ENCODE measurements at places on chromosomes 6 and 20.

DNA sequence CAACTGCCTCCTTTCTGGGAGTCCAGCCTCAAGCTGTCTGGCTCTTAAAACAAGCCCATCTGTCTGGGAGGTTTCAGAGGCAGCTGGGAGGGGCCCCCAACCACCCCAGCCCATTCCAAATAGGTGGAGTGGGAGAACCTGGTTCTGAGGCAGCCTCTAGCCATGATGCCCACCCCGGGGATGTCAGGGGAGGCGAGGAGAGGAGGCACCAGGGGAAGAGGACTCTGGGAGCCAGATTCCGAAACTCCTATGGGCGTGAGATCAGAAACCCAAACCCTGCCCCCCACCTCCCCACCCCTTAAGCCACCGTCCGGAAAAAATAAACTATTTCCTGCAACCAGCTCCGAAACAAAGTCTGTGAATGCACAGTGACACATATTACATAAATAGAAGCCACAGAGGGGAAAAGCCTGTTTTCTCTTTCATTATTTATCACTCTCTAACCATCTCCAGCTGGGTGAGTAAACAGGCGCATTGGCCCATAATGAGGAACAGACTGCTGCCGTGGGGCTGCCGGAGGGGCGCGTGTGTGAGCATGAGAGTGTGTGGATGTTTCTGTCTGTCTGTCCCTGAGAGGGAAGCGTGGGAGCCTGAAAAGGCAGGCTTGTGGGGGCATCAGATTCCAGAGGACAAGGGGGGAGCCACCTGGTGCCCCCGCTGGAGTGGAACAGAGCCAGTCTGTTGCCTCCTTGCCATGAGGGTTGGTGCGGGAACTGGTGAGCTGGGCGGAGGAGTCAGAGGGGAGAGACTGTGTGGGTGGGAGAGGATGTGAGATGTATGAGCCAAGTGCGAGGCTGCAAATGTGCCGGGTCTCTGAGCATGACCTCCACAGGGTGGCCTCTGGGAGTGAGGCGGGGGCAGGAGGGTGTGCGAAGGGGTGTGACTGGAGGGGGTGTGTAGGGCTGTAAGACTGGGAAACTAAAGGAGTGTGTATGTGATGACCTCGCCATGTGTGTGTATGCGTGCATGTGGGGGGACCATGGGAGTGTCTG is 14.3 kb upstream of the FOXP4 start:
- peak; percentile 27 for DNase-seq

- DNase-seq: no peak
Observed at GRCh38 chr6:102520966-102521365, 1127.5 kb downstream of the GRIK2 start.

GRCh38 chr6:38427492-38428210 is 212.1 kb downstream of the BTBD9 start:
- no peak for DNase-seq

DNA sequence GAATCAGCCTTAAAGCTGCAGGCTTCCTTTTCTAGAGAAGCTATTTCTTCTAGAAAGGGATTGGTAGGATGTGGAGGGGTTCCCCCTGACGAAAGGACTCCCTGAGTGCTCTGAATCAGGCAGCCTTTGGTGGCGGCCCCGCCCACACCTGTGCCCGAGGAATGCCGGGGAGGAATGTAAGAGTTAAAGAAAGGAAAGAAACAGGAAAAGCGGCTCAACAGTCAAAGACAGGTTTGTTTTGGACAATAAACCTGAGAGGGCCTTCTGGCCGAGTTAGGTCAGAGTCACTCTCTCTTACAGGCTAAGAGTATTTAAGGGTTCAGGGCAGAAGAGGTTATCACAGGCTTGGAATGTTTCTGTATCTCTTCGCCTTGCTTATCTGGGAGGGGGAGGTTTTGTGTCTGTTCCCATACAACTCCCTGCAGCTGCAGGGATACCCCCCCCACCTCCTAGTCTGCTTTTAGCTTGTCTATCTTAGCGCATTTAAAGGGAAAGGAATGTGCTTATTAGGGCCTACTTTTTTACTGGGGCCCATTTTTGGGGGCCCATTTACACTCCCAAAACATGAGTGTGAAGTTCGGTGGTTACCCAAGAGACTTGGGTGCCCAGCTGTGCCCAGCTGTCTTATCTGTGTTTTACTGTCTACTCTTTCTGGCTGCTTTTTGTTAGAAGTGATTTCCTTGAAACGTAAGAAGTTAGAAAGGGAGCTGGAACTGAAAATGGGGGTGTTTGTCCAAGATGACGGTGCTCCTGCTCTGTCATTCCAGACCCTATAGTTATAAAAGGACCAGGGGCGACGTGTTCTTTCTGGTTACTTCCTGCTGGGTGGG is 32.8 kb downstream of the DYNLT1 start:
- no peak for DNase-seq

DNA sequence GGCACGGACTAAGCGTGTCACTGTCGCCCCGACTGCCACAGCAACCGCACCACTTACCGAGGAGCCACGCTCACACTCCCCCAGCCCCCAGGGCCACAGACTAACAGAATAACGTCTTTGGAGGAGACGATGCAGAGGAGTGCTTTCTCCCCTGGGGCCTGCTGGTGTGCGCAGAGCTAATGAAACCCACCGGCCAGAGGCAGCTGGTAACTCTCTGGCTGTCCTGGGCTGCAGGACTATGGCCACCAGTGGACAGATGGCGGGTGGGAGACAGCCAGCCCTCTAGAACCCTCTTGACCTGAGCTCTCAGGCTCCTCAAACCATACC is 228.0 kb downstream of the DLL1 start:
- no peak for DNase-seq

DNA sequence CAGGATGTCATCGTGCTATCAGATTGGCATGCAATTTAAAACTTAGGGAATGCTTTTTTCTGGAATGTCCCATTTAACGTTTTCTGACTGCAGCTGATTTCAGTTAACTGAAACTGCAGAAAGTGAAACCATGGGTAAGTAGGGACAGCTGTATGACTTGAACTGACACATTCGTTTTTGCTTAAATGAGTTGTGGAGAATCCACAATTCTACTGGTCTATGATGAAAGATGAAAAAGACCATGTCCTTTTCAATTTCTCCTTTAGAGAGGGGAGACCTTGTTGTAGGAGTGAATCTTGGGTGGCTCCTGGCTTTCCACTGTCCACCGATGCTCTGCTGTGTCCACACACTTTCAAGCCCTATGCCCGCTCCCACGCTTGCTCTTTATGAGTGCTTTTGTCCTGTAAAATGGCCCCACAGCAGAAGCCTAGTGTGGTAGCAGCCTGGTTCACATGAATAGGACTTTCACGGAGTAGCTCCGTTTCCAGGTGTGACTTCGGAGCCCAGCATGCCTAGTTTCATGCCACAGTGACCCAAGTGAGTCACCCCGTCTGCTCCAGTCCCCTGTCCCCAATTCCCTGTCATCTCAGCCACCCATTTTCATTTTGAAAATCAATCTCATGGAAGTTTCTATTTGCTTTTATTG is 21.9 kb downstream of the DYNLT1 start:
- no peak for DNase-seq

GRCh38 chr20:45181639-45182038 is 6.9 kb downstream of the PI3 start:
- DNase-seq: no peak

- DNase-seq: no peak
Observed at GRCh38 chr6:136036601-136037000, 185.1 kb downstream of the PDE7B start.

DNA sequence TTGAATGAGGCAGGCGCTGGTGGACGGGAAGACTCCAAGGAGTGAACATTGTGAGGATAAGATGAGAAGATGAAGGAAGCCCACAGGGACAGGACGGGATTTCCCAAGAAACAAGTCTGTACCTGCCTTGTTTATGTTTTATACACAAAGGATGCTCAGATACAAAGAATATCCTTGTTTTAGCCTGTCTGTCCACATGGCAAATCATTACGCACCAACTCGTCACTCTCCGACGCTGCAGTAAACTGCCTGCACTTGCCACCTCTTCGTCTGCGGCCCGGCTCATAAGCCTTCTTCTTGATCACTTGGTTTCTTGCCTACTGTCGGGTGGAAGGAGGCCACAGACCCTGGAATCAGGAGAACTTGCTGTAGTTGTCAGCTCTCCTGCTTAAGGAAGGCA is 85.4 kb downstream of the CD83 start:
- DNase-seq: no peak

DNA sequence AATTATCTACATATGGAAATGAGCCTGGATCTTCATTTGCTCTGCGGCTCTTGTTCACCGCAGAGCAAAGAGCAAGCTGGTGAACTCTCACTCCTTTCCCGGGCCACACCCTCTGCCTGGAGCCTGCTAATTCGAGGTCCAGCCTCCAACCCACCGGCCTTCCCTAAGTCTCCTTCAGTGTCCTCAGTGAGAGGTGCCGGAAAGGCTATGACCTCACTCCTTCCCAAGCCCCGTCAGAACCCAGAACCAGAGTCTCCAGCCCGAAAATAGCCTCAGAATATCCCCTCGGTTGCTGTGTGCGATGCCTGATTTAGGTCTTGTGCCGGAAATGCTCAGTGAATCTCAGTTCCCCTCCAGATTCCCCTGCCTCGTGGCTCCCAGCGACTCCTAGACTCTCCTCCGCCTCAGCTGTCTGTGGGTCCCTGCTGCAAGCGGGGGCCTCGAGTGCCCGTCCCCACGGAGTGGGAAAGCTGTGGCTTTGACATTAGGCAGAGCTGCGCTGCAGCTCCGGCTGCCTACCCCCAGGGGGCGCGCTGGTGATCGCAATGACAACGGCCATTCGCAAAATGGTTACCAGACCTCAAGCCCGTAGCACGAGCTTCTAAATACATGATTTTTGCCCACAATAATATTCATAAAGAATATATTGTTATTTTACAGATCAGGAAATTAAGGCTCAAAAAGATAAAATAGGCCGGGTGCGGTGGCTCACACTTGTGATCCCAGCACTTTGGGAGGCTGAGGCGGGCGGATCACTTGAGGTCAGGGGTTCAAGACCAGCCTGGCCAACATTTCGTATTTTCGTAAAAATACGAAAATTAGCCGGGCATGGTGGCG is 4.1 kb upstream of the BNIP5 start:
- peak; percentile 47 for DNase-seq

DNA sequence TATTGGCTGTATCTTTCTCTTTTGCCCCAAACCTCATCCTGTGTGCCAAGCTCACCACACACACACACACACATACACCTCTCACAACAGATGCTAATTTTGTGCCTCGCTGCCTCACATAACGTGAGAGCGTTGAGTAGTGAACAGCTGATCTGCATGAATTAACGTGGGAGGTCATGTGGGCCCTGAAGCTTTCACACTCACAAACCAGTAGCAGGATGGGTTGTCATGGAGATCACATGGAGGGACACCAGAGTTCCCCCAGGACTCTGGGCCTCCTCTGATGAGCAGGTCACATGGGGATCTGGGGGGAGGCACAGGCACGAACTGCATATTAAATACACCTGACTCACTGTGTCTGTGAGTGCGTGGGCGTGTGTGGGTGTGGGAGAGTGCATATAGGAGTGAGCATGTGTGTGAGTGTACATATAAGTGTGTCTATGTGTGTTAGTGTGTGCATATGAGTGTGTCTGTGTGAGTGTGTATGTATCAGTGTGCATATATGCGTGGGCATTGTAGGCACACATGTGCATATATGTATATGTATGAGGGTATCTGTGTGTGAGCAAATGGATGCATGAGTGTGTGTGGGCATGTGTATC is 62.7 kb upstream of the SULF2 start:
- DNase-seq: no peak

GRCh38 chr20:43949741-43950618 is 35.3 kb downstream of the TOX2 start:
- peak; percentile 70 for DNase-seq

GRCh38 chr6:17580518-17581048 is 19.5 kb upstream of the FAM8A1 start:
- no peak for DNase-seq

DNA sequence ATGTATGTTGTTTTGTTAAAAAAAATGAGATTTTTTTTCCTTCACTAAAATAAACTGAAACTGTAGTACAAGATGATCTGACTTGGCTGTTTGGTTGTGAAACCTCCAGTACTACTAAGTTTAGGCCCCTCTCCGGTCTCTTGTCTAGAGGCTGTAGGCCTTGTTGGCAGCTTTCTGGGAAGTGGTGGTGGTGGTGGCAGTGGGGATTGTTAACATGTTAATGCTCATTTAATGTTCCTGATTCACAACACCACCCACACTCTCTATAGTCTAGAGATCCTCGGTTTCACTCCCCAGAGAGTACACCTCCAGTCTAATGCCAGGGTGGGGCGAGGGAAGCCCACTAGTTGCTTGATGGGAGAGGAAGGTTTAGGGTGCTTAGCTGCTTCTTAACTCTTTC is 24.1 kb downstream of the STK4 start:
- no peak for DNase-seq

- DNase-seq: no peak
Observed at GRCh38 chr20:40958598-40958997, 70.0 kb upstream of the TOP1 start.

DNA sequence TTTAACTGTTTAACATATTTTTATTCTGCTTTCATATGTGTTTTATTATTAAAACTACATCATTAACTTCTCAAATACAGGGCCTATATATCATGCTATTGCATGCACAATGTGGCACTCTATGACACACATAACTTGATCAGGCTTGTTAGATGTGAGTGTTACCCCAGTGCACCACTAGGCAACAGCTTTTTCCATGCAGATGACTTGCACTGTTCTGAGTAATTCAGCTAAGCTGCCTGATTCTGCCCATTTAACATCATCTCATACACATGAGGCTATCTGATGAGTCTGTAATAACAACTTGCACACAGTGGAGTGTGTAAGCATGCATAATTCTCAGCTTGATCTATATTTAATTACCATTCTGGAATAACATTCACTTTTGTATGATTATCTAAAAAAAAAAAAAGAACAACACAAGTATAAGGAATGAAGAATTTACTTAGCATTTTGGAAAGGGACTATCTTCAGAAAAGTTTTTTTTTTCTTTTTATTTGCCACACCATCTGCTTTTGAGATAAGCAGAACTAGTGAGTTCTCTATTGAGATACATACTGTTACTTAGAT is 83.1 kb downstream of the GRM1 start:
- no peak for DNase-seq

DNA sequence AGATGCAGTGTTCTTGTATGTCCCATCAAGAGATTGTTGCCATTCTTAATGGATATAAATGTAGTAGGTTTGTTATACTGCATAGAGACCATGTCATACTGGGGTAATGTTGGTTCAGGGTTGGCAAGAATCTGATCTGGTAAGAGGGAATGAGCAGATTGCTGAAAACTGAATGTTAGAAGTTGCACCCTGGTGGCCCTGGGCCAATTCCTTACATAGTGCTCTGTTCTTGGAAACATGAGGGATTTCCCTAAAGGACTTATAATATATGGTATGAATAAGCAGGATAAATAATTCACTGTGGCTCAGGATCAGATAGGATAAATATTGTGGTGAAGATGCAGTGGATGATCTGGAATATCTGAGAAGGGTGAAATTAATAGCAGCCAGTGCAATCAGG is 70.2 kb downstream of the ANKS1A start:
- no peak for DNase-seq

DNA sequence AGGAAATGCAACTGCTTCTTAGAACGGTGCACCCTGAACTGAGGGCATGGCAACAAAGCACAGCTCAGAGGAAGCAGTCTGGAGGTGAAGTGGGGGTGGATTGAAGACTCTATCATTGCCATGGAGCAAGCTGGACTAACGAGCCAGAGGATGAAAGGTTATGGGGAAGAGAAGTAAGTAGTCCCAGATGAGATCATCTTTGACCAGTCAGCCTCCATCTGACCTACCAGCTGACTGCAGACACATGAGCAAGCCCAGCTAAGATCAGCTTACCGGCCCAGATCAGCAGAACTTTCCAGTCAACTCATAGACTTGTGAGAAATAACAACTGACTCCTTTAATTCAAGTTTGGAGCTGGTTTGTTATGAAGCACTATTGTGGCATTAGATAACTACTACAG is 9.1 kb upstream of the JAG1 start:
- DNase-seq: no peak
